ENCODE measurements at places on chromosomes 6 and 20.

DNA sequence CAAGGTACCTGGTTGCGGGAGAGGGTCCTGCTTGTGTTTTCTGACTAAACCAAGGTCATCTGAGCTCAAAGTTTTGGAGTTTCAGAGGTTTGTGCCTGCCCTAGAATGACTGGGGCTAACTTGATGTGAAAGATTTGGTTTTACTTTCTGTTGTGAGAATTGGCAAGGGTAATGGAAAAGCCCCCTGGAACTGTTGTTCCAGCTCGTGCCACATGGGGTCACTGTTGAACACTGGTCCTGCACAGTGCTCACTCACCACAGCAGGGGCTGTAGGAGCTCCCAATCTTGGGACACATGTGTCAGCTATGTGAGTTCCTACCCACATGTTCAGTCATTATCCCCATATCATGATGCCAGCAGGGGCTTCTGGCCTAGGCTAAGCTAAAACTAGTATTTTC, 6.5 kb downstream of the TGM6 start:
- peaks cover 41% of the 10 kb centered on the region for H3K4me1 ChIP-seq
- H3K27ac ChIP-seq: peak overlapping the region; percentile 72
- no peaks in the 10 kb centered on the region for H3K27me3 ChIP-seq
- no peak for DNase-seq
- H3K4me3 ChIP-seq: peak overlapping the region; percentile 7
- H3K36me3 ChIP-seq: no peaks in the 10 kb centered on the region

- no peak overlapping the region for H3K4me3 ChIP-seq
- no peaks in the 10 kb centered on the region for H3K36me3 ChIP-seq
- H3K27me3 ChIP-seq: no peaks in the 10 kb centered on the region
Measured at GRCh38 chr6:153210083-153210482, 79.0 kb upstream of the RGS17 start.

GRCh38 chr6:13307508-13307995, 20.8 kb downstream of the TBC1D7 start:
- peak overlapping the region; percentile 10 for H3K27ac ChIP-seq
- no peaks in the 10 kb centered on the region for H3K27me3 ChIP-seq
- H3K4me3 ChIP-seq: no peak overlapping the region
- DNase-seq: no peak

DNA sequence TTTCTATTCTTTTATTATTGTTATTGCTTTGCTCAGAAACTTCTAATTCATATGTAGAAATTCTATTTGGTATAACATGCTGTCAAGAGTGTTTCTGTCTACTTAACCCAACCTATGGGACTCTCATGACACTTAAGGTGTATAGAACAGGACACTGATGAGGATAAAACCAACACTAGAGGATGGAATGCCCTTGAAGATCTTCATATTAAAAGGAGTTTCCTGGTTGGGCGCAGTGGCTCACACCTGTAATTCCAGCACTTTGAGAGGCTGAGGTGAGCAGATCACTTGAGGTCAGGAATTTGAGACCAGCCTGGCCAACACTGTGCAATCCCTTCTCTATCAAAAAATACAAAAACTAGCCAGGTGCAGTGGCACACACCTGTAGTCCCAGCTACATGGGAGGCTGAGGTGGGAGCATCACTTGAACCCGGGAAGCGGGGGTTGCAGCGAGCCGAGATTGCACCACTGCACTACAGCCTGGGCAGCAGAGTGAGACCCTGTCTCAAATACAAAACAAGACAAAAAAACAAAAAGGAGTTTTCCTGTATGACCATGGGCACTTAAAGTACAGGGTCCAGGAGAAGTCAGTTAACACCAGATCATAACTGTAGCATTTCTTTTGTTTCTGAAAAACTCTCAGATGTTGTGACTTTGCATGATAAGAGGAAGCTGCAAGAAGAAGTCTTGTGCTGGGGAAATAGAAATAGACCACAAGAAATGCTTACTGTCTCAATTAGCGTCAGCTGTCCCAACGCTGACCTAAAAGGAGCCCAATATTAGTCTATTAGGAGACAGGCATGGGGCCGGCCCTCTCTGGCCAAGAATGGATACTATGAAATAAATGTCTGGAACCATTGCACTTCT, 38.9 kb upstream of the CD2AP start:
- no peak overlapping the region for H3K4me3 ChIP-seq
- no peak for DNase-seq
- H3K4me1 ChIP-seq: no peaks in the 10 kb centered on the region
- H3K27ac ChIP-seq: no peak overlapping the region

DNA sequence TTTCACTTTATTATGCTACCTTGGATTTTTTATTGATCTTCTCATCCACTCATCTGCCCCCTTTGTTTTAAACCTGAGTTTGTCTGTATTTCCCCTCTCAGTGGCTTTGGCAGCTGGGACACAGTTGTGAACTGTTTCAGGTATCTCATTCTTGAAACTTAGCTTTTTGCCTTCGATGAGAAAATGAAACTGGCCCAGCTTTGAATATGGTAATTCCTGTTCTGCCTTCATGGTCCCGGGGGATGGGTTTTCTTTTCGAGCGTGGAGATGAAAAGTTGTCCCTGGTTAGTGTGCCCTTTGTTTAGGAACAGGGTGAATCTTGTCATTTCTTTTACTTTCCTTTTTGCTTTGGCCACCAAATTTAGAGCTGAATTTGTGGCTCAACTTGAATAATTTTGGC, 25.6 kb downstream of the DHX35 start:
- H3K4me3 ChIP-seq: no peak overlapping the region
- peaks cover 9% of the 10 kb centered on the region for H3K4me1 ChIP-seq
- no peak for DNase-seq
- no peaks in the 10 kb centered on the region for H3K27me3 ChIP-seq
- H3K36me3 ChIP-seq: no peaks in the 10 kb centered on the region

GRCh38 chr6:26092443-26092842, 5.2 kb downstream of the HFE start:
- peaks cover 4% of the 10 kb centered on the region for H3K36me3 ChIP-seq
- H3K4me3 ChIP-seq: no peak overlapping the region
- H3K4me1 ChIP-seq: peaks cover 9% of the 10 kb centered on the region
- no peak for DNase-seq

DNA sequence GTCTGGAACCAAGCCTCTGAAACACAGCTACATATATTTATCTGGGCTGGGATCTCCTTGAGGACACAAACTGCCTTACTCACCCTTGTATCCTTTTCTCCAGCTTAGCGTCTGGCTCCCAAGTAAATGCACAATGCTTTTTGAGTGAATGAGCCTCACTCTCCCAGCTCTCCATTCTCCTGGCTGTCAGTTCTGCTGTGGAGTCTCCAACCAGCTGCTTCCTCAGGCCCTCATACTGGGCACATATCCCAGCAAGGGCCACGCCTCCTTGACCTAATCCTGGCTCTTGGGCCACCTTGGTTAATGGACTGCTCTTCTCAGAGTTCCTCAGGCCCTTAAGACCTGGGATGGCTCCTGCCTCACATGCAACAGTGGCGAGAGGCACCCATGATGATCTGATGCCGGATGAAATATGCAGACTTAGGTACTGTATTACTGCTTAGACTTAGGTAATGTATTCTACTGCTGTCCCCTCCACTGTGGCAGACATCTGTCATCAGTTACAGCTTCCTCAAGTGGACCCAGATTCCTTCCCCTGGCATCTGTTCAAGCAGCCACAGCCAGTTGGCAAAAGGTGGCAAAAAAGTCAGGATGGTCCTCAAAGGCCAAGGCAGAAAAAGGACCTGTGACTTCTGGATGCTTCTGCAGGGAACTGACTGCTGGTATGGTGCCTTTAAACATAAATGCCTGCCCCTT, 16.5 kb downstream of the SNHG17 start:
- H3K4me3 ChIP-seq: no peak overlapping the region
- H3K27ac ChIP-seq: no peak overlapping the region
- H3K27me3 ChIP-seq: no peaks in the 10 kb centered on the region

- H3K27me3 ChIP-seq: no peaks in the 10 kb centered on the region
- H3K4me3 ChIP-seq: no peak overlapping the region
- no peaks in the 10 kb centered on the region for H3K36me3 ChIP-seq
- no peak for DNase-seq
- no peak overlapping the region for H3K27ac ChIP-seq
Measured at GRCh38 chr6:142679907-142680700, 264.9 kb downstream of the HIVEP2 start.

DNA sequence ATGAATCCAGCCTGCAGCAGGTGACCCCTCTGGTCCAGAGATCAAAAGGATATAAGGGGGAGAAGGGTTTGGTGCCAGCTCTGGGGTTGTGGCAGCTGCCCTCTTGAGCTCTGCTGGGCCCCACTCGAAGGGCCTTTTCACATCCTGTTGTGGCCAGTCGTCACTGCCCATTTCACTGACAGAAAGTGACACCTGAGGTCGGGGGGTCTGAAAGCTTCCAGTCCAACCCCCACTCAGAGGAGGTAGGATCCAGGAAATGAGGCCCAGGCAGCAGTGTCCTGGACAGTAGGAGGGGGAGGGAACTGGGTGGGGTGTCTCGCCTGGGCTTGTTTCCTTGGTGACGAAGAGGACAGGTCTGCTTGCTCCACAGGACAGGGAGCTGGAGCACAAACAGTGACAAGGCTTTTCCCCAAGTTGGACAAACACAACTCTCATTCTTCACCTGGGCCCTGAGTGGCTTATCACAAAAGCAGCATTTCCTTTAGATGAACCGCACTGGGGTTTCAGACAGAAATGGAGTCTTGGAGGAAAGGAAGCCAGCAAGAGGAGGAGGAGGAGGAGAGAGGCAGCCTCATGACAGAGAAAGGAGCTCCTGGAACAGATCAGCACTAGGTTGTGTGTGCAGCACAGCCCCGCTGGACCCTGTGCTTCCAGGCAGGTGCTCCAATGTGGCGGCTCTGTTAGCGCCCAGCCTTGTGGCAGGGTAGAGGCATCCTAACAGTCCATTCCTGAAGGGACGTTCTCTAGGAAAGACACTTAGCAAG, 11.0 kb downstream of the FRS3 start:
- H3K27me3 ChIP-seq: no peaks in the 10 kb centered on the region
- peaks cover 8% of the 10 kb centered on the region for H3K36me3 ChIP-seq
- H3K27ac ChIP-seq: no peak overlapping the region
- no peak overlapping the region for H3K4me3 ChIP-seq
- DNase-seq: no peak
- peaks cover 23% of the 10 kb centered on the region for H3K4me1 ChIP-seq

GRCh38 chr6:169008641-169009257, 244.9 kb downstream of the THBS2 start:
- H3K36me3 ChIP-seq: no peaks in the 10 kb centered on the region
- no peak overlapping the region for H3K27ac ChIP-seq
- H3K4me3 ChIP-seq: no peak overlapping the region
- no peaks in the 10 kb centered on the region for H3K4me1 ChIP-seq
- no peaks in the 10 kb centered on the region for H3K27me3 ChIP-seq

GRCh38 chr6:95420792-95421191, 156.5 kb upstream of the MANEA start:
- no peak overlapping the region for H3K27ac ChIP-seq
- no peak for DNase-seq
- no peak overlapping the region for H3K4me3 ChIP-seq
- no peaks in the 10 kb centered on the region for H3K36me3 ChIP-seq
- no peaks in the 10 kb centered on the region for H3K27me3 ChIP-seq
- H3K4me1 ChIP-seq: no peaks in the 10 kb centered on the region

- H3K4me3 ChIP-seq: no peak overlapping the region
- H3K27ac ChIP-seq: peak overlapping the region; percentile 99
- no peak for DNase-seq
- H3K4me1 ChIP-seq: peaks cover 48% of the 10 kb centered on the region
- H3K36me3 ChIP-seq: no peaks in the 10 kb centered on the region
Measured at GRCh38 chr20:1500496-1500895, 9.3 kb upstream of the SIRPB2 start.

- peaks cover 20% of the 10 kb centered on the region for H3K36me3 ChIP-seq
- no peak overlapping the region for H3K4me3 ChIP-seq
- no peak for DNase-seq
- no peak overlapping the region for H3K27ac ChIP-seq
- H3K27me3 ChIP-seq: no peaks in the 10 kb centered on the region
Measured at GRCh38 chr6:35320031-35320410, 22.3 kb upstream of the PPARD start.

DNA sequence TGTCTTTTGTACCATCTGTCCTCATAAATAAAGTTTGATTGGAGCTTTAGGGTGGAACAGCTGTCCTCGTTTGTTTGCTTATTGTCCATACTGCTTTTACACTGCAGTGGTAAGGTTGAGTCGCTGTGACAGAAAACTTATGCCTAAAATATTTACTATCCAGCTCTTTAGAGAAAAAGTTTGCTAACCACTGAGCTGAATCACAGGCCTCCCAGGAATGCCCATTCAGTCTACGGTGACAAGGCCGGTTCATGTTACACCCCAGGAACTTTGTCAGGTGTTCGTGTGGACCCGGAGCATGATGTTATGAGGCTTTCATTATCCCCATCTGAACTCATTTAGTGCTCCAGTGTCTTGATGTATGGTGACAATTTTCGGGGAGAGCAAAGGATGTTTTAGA, 401.1 kb downstream of the SAMD5 start:
- no peak overlapping the region for H3K27ac ChIP-seq
- no peak for DNase-seq
- H3K4me3 ChIP-seq: no peak overlapping the region
- no peaks in the 10 kb centered on the region for H3K36me3 ChIP-seq
- no peaks in the 10 kb centered on the region for H3K4me1 ChIP-seq

DNA sequence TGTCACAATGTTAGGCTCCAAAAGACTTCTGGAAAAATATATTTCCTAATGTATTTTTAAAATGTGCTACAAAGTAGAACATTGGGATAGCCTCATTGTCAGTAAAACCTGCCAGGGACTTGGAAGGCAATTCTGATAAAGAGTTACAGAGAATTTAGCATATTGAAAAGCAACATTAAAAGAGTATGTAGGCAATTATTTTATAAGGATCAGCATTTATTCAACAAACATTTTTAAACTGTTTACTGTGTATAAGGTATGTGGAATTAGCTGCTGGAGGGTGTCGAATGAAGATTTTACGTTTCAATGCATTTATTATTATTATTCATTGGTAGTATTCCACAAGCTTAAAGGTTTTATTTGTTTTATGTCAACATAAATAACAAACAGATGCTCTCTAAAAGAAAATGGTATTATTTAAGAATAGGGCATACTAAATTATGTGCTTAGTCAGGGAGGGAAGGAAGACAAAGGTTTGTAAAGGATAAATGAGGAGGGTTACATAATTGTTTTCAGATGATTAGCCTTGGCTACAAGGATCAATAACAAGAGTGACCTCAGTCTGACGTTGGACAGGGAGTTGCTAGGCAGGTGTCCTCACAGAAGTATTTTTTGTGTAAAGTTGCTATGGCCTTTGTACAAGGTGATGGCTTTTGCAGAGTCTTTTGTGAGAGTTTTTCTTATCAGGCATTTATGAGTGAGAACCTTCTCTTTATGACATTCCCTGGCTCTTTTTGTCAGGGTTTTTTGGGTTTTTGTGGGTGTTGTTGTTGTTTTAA, 313.4 kb upstream of the PLCB4 start:
- H3K27ac ChIP-seq: no peak overlapping the region
- DNase-seq: no peak
- no peak overlapping the region for H3K4me3 ChIP-seq
- H3K27me3 ChIP-seq: no peaks in the 10 kb centered on the region
